ENCODE measurements at places on chromosomes 11 and 22.

GRCh38 chr11:68051191-68052136 lies 12.6 kb downstream of the TCIRG1 start:
- DNase-seq: peak; percentile 20

DNA sequence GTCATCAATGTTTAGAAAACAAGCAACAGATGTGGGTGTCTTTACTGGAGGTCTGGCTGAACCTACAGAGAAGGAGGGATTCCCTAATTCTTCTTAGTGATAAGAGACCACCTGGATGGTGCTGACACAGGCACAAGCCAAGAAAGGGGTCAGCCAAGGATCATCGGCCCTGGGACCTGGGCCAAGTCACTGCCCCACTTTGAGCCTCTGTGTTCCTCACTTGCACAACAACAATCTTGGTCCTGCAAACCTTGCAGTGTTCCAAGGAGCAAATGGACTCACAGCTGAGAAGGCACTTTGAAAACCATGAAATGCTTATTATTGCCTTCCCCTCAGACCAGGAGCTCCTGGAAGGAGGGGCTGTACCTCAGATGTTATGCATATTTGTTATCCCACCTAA lies 7.0 kb upstream of the KCNE3 start:
- DNase-seq: no peak

DNA sequence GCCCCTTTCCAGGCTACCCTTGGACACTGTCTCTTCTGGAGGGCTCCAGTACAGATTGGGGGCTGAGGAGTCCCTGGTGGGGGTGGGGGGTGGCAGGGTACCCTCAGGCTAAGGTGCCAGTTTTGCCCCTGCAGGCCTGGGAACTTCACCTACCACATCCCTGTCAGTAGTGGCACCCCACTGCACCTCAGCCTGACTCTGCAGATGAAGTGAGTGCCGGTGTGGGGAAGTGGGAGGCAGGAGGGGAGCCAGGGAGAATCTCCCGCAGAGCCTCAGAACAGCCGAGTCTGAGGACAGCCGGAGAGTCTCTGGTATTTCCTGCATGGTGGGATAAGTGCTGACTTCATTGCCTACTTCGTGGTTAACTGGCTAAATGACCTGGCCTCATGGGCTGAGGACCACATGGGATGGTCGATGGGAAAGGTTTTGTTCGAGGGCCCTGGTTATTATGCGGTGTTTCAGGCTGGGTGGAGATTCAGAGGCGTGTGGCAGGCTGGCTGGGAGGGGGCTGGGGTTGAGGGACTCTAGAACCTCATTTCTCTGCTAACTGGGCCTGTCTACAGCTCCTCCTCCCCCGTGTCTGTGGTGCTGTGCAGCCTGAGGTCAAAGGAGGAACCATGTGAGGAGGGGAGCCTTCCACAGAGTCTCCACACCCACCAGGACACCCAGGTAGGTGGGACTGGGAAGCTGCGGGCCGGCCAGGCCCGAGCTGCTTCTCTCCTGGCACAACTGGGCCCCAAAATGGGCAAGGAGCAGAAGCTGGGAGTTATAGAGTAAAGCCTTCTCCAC lies 8.5 kb downstream of the TMEM258 start:
- DNase-seq: no peak

- DNase-seq: no peak
Observed at GRCh38 chr11:10295064-10295901, 1.3 kb upstream of the SBF2 start.

DNA sequence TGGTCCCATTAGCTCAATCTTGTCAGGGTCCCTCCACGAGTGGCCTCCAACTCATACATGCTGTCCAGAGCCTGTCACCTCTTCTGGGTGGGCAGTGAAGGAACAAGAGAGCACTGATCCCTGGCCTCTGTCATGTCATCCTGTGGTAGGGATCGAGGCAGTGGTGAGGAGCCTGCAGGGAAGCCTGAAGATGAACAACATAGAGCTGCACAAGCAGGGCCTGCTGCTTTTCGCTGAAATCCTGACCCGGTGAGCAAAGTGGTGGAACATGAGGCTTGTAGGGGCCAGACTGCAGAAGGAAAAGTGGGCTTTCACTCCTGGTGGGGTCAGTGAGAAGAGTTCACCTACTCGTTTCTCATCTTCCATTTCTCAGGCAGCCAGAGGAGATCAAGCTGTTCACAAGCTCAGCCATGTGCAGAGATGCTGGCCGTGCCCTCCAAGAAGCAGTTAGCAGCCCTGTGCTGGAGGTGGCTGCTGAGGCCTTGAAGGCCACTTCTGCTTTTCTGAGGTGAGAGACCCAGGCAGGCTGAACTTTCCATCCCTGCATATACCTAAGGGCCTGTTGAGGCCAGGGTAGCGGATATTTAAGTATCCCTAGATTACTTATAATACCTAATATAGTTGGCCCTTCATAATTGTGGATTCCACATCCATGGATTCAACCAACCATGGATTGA lies 32.9 kb downstream of the MEI1 start:
- DNase-seq: no peak

DNA sequence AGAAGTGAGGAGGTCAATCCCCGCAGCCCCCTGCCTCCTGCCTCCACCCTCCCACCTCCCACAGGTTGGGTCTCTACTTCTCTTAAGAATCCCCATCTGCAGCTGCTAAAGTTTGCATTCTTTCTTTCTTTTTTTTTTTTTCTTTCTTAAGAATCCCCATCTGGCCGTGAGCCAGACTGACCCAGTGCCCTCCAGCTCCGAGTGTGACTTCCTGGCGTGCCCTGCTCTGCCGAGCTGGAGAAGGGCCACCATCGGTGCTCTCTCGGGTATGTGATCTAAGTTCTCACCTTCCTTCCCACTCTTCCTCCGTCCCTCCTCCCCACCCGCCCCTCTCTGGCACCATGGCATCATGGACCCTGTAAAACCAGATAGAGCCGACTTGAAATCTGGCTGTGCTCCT lies 66.7 kb upstream of the LMO1 start:
- no peak for DNase-seq

DNA sequence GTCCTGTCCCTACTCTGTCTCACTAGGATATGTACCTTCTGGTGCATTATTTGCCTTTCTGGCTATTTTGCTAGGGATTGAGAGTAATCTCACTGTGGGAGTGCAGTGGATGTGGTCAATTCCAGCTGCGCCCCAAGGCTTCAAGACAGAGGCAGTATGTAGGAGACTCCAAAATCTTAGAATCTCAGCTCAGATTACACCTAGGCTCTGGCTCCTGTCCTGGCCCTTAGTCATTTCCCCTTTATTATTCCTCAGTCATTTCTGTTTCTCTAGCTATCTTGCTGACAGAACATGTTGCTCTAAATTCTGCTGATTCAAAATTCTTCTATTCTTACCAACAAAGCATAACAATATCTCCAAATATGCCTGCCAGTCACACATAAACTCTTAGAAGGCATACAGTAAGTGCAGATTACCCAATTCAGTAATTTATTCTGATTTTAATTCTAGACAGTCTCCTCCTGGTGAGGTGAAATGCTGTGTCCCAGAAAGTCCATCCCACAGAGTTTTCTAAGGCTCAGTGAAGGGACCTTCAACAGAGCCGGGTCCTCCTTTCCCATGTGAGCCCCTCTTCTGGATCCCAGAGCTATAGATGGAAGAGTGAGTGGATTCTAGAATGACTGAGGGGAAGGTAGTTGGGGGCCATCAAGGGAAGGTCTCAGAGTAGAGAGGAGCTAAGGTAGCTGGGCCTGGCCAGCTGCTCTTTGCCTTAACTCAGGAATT lies 24.3 kb upstream of the GLYATL1 start:
- DNase-seq: no peak

- peak; percentile 70 for DNase-seq
Observed at GRCh38 chr11:23021287-23021863, 161.1 kb upstream of the CCDC179 start.

GRCh38 chr11:34331736-34332135 lies 26.1 kb downstream of the ABTB2 start:
- DNase-seq: no peak

- no peak for DNase-seq
Observed at GRCh38 chr11:134032501-134033091, 36.3 kb upstream of the JAM3 start.

- DNase-seq: no peak
Observed at GRCh38 chr22:29115682-29116288, 43.0 kb downstream of the KREMEN1 start.

- DNase-seq: no peak
Observed at GRCh38 chr11:125842321-125842948, 9.3 kb downstream of the PATE4 start.

GRCh38 chr11:6655790-6656583 lies at the start of gene DCHS1:
DCHS1 (minus strand) TSS chr11:6655809; CDS start chr11:6641613, 14,196 bp downstream.
- peak; percentile 56 for DNase-seq

GRCh38 chr22:41030891-41031290 lies 61.5 kb upstream of the EP300 start:
- DNase-seq: peak; percentile 53

GRCh38 chr11:5592615-5593014 lies 3.8 kb upstream of the TRIM6 start:
- DNase-seq: no peak

DNA sequence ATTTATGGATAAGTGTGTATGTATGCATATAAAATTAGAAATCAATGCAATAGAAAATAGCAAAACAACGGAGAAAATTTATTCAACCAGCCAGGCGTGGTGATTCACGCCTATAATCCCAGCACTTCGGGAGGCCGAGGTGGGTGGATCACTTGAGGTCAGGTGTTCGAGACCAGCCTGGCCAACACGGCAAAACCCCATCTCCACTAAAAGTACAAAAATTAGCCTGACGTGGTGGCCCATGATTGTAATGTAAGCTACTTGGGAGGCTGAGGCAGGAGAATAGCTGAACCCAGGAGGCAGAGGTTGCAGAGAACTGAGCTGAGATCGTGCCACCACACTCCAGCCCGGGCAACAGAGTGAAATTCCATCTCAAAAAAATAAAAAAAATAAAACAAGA lies 5.5 kb downstream of the KRTAP5-6 start:
- no peak for DNase-seq

GRCh38 chr11:85735876-85736460 lies 50.0 kb upstream of the CCDC89 start:
- DNase-seq: no peak

GRCh38 chr11:11750017-11750878 lies 91.5 kb upstream of the USP47 start:
- DNase-seq: no peak

DNA sequence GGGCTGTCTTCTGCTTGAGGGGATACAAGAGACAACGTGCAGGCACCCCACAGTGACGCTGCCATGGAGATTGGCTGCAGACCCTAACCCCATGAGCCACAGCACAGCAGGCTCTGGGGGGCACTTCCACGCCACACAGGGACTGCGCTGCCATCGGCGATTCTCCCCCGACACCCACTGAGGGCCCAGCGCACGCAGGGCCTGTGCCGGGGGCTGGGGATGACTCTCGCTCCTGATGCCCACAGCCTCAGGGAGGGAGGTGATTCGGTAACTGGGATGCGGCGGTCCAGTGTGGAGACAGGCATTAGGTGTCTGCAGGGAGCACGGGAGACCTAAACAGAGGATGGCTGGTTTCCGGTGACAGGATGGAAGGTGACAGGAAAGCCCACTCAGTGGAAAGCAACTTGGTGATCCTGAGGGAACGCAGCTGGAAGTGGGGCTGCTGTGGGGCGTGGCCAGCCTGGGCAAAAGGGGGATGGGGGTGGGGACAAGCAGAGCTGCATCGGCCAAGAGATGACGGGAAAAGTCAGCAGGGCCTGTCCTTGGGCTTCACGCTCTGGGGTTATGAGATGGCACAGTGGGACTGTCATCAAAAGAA lies 37.7 kb downstream of the EFCAB6 start:
- DNase-seq: no peak

GRCh38 chr22:32208681-32209080 lies 3.8 kb upstream of the RFPL2 start:
- DNase-seq: no peak

DNA sequence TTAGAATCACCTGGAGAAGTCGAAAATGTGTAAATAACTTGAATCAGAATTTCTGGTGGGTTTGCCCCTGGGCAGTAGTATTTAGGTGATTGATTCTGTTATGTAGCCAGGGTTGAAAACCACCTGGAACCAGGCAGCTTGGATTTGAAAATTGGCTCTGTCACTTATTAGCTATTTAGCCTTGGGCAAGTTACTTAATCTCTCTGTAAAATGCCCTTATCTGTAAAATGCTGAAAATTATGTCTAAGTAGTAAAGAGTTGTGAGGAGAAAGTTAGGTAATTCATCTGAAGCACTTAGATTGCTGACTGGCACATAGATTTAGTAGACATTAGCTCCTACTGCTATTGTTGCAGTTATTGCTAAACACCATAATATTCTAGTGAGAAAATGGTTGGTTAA lies 49.3 kb downstream of the PPME1 start:
- DNase-seq: no peak

GRCh38 chr11:117375960-117376359 lies 48.3 kb downstream of the CEP164 start:
- DNase-seq: no peak

DNA sequence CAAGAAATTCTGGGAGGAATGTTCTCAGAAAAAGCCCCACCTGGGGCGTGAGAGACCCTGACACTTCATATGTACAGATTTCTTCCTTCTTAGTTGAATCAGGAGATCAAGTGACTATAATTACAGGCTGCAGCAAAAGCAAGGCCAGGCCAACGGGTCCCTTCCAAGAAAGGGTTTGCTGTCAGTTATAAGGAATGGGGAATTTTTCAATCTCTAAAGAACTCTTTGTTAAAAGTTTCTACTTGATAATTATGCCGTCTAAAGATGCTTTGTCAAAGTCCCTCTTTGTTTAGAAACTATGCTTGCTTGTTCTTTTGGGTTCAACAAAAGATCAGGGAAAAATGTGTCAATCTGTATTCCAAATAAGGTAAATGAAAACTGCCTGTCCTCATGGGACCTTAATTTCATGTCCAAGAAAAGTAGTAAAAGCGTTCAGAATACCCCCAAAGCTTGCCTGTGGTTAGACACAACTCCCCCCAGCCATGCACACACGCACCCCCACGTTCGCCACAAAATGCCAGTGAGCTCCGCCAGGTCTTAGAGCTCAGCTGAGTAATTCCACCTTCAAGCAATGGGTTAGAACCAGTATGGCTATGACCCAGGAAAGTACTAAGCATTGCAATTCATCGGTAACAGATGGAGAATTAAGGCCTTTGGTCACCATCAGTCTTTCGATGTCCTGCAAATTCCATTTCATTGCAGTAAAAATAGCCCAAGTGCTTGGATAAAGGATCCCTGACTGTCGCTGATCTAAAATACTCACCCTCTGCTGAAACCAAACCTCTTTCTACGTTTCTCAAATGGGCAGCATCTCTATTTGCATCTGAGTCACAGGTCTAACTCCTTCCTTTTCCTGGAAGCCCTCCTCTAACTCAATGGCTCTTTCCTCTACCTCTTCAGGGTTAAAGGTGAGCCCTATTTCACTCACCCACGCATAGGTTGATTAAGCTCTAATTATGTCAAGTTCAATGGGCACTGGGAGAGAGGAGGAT lies 419.2 kb upstream of the SYN3 start:
- no peak for DNase-seq

DNA sequence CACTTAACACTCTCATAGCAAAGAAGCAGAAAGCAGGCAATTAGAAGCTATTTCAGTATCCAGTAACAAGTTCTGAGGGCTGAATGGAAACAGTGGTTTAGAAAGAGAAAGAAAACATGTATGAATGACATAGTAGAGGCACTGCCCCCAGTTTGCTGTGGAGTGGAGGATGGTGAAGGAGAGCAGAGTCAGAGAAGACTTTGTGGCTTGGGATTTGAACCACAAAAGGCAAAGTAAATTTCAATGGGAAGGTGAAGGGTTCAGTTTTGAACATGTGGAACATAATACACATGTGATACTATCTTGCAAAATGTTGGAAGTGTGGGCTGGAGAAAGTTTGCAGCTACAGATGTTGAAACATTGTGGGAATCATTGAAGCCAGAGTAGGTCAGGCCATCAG lies 81.4 kb downstream of the SNX19 start:
- no peak for DNase-seq

All from AG08396 (cell line).